ENCODE measurements at places on chromosomes 2 and 18. TPM values are rescaled to one million over a fixed set of nuclear protein-coding genes. Genes with fewer than 3 reads are reported as not detected.

Gene SRD5A2
- not detected for total RNA-seq

Gene AGXT
- total RNA-seq, result not detected

Gene MFSD6
- 2.3 TPM for total RNA-seq

Gene ATOH8
- 15.4 TPM for total RNA-seq

Gene PAX8
- total RNA-seq, result 2.1 TPM

Gene IL36A
- total RNA-seq, result not detected

Gene ATP6V1B1
- total RNA-seq, result not detected

Gene AMER3
- total RNA-seq, result not detected

Gene UGT1A8
- total RNA-seq, result not detected

Gene ANKRD36
- 8.2 TPM for total RNA-seq

Gene ZFP36L2
- 15.4 TPM for total RNA-seq

Gene GPR45
- not detected for total RNA-seq

Gene RNF125
- 3.5 TPM for total RNA-seq

Gene ADGRF3
- 0.05 TPM for total RNA-seq

Gene ACP1
- 80.3 TPM for total RNA-seq

Gene RIT2
- not detected for total RNA-seq

Gene ICOS
- not detected for total RNA-seq

Gene TXNDC2
- not detected for total RNA-seq

Gene VIT
- not detected for total RNA-seq

Gene ZNF397
- total RNA-seq, result 2.3 TPM

Gene UPP2
- not detected for total RNA-seq

All from mammary microvascular endothelial cell (primary cell).